ENCODE measurements at places on chromosomes 1 and 21.

GRCh38 chr1:226586650-226587422, 38.3 kb downstream of the STUM start:
- DNase-seq = no peak

DNA sequence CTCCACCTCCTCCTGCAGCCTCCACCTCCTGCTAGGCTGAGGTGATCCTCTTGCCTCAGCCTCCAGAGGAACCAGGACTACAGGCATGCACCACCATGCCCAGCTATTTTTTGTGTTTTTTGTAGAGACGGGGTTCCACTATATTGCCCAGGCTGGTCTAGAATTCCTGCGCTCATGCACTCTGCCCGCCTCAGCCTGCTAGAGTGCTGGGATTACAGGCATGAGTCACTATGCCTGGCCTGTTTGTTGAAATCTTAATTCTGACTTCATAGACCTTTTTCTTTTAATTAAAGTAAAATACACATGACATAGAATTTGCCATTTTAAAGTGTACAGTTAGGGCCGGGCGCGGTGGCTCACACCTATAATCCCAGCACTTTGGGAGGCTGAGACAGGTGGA, 42.7 kb downstream of the FAAP20 start:
- no peak for DNase-seq

DNA sequence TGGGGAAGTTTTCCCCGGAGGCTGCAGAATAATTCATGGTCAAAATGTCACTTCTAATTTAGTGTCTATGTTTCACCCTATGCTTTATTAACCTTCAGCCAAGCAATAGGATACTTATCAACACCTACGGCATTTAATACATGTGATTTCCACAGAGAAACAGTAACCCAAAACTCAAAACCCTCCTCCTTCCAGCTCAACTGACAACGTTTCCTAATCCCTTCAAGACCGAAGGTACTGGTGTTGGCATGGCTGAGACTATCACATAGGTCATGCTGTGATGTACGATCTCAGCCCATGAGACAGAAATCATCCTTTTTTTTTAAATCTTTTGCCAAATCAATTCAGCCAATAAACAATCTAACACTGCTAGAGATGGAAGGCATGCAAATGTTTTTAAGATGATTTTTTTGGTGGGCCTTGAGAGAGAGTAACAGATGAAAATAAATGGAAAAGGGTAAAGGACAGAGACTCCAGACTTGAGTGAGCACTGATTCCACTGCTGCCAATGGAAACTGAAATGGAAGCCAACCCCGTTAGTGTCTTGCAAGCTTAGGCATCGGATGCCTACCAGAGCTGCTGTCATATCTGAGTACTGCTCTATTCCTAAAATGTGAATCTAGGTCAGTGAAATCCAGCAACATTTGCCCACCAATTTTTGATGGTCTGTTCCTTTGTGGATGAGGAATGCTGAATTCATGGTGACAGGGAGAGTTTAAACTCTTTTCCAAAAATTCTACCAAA, 63.4 kb upstream of the BCL10 start:
- DNase-seq = no peak

GRCh38 chr1:198865319-198865718, 226.5 kb downstream of the PTPRC start:
- no peak for DNase-seq

DNA sequence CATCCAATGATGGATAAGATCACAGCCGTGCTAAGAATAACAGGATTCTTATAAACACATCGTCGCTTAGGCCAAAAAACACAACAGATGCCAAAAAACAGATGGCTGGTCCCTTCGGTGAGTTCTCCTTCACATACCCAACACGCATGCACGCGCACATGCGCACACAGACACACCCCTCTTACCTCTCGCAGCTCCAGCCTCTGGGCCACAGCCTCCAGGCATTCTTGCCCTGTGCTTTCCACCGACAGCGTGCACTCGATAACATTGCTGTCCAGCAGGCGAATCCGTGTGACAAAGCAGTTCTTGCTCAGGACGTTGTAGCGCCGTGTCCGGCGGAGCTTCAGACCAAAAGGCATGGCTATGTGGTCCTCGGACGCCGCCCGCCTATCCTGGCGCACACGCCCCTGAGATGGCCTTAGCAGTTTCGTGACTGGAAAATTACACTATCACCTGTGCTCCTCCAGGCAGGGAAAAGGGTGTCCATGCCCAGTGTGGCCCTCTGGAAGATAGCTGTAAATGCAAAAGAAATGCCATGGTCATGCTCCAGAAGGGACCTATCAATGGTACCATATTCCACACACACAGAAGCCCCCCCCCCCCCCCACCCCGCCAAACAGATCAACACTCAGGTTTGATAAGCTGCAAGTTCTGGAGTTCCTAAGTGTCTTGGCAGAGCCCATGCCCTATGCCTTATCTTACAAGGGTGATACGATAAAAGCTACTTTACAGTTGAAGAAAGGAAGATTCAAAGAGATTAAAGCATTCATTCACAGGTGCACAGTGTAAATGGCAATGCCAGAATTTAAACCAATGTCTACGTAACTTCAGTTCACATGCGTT, 86.7 kb downstream of the PTPN14 start:
- no peak for DNase-seq
